ENCODE measurements at places on chromosomes 6 and 20.

- no peak for DNase-seq
Measured at GRCh38 chr6:165701564-165702354, 38.7 kb upstream of the PDE10A start.

- no peak for DNase-seq
Measured at GRCh38 chr6:43465948-43466347, 10.6 kb upstream of the DLK2 start.

GRCh38 chr20:23257848-23258746 lies 92.5 kb upstream of the NXT1 start:
- no peak for DNase-seq

- DNase-seq, result no peak
Measured at GRCh38 chr6:26022132-26022472, 59.5 kb downstream of the TRIM38 start.

DNA sequence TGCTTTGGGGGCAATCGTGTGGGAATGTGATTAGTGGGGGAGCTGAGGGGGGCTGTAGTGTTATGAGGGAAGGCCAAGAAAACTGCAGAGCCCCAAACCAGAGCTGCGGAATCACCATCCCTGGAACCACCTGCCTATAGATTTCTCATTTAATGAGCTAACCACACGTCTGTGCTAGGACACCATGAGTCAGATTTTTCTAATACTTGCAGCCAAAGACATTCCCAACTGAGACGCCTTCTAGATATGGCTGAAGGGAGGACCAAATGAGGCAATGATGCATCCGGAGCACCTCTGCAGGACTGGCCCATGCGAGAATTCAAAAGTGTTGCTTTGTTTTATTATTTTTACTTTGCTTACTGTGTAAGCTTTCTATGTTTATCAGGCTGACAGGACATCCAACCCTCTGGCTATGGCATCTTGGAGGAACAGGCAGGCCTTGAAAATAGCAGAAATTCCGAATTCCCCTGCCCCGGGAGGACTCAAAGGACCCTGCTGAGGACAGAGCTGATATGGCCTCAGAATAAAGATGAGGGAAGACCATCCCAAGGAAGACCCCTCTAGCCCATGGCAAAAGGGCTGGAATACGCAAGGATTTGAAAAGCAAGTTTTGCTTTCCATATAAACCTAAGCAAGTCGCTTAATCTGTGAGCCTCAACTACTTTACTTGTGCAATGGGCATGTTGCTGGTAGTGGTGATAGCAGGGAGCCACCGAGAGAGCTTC lies 3.1 kb upstream of the PTGIS start:
- DNase-seq, result no peak

DNA sequence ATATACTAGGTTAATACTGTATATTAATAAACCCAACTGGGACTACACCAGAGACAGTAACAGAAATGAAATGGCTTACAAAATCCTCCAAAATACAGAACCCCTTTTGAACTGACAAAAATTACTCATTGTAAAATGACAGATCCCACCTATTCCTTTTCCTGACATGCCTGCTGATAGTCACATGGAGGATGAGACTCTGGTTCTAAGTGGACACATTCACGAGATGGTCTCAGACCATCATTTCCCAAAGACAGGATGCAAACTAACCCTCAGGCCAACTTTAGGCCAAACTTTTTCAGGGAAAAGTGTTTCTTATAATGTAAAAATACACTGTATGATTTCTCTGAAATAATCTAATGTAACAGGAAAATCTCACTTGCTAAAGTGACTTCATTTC lies 22.5 kb downstream of the TBC1D7 start:
- no peak for DNase-seq

DNA sequence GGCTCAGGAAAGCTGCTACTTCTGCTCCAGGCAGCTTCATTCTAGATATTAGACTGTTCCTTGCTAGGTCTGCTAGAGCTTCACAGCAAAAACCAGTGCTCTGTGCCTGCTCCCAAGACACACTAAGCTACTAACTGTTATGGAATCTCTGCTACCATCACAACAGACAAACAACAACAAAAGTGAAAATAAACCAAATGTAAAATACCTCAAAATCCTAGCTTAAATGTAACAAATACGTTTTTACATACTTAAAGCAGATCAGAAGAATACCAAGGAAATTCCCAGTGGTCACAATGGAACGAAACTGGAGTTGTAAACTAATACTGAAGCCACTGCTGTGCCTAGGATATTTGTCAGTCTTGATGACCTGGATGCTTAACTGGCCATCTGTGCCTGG lies 84.6 kb upstream of the EZR start:
- no peak for DNase-seq

DNA sequence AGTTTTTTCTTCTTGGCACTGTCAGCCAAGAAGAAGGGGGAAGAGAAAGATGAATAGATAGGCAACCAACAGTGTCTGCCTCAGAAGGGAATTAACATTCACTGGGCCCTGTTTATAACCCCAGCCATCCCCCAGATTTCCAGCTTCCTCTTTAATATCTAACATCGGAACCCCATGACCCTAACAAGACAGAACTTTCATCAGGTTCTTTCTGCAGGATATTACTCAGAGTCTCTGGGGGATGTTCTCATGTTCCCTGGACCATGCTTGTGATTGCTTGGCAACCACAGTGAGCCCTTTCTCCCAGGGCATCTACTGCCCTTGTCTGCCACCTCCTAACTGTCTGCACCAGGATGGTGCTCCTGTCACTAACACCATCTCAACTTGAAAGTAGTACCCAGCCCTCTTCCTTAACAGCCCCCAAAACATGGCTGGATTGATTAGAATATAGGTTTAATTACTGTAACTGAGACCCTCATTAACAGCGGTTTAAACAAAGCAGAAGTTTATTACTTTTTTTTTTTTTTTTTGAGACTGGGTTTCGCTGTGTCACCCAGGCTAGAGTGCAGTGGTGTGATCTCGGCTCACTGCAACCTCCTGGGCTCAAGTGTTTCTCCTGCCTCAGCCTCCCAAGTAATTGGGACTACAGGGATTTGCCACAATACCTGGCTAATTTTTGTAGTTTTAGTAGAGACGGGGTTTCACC lies 12.0 kb upstream of the PTPN1 start:
- no peak for DNase-seq

- no peak for DNase-seq
Measured at GRCh38 chr6:170266061-170266825, 24.6 kb downstream of the DLL1 start.

DNA sequence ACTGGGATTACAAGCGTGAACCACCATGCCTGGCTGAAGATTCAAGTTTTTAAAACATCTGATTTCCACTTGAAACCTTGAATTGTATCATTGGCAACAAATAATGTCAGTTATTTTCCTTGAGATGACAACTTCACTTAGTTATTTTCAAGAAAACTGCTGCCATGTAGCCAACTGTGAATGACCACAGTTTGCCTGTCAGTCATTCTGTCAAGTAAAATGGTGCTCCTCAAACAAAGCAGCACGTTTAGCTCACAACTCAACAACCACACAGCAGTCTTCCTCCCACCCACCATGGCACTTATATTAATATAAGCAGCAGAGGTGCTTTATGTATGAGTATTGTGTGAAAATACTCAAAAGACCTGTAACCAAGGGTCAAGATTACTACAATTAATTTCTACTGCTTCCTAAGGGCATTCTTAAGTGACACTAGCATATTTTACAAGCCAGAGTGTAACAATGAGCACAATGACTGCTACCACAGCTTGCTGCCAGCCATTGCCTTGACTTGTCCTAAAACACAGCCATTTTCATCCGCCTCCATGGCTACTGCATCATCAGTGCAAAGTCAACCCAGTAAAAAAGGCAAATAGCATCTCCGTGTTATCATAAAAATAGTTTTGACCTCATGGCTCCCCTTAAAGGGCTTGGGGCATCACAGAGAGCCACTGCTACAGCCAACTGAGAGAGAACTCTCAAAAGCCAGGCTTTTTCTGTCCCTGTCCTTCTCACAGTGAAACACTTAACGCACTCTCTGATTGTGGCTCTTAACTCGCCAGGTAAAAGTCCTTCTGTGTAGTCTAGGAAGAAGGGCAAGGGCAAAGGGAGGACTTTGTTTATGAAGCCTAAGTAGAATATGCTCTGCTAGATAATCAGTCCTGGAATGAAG lies 96.4 kb upstream of the TAB2 start:
- DNase-seq, result no peak

- no peak for DNase-seq
Measured at GRCh38 chr6:159163901-159164370, 5.3 kb upstream of the FNDC1 start.
